Activated effector memory CD4-positive, alpha-beta T cell treated with Interleukin-2 at 50 U/mL for 16 hours (primary cell): ENCODE measurements at places on chromosomes 4 and X.

- DNase-seq = no peak
Measured at GRCh38 chr4:77123411-77123810, 33.6 kb upstream of the CCNG2 start.

GRCh38 chr4:186545436-186545835 is 9.9 kb downstream of the MTNR1A start:
- no peak for DNase-seq

DNA sequence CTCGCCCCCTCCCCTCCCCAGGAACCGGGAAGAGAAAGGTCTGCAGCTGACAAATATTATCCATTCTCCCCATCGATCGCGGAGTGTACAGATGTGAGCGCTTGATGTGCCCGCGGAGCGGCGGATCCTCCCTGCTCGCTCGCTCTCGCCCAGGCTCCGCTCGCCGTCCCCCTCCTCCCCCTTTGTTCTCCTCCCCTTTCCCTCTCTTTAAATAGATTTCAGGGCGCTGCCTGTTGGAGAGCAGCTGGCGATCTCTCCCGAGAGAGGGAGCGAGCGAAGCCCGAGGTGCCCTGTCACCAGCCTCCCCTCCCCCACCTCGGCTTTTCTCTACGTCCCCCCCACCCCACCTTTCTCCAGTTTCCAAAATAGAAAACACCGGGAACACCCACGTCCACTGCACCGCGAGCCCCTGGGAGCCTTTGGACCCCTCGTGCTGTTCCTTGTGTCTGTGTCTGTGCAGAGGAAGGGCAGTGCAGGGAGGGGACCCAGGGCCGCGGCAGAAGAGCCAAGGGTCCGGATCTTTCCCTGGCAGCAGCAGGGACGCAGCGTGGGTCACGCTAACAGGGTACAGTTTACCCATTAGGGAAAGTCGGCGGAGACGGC is 56.6 kb upstream of the BCOR start:
- no peak for DNase-seq

GRCh38 chr4:138967313-138967712 is 48.3 kb upstream of the NOCT start:
- no peak for DNase-seq

GRCh38 chr4:25486171-25486570 is 109.1 kb downstream of the ANAPC4 start:
- no peak for DNase-seq

GRCh38 chrX:119887721-119888425 is 7.8 kb upstream of the AKAP14 start:
- peak; percentile 32 for DNase-seq

GRCh38 chrX:49082271-49082871 is 2.7 kb upstream of the WDR45 start:
- no peak for DNase-seq

GRCh38 chrX:132023896-132024386 is 839 bp downstream of the STK26 start:
- peak; percentile 27 for DNase-seq

DNA sequence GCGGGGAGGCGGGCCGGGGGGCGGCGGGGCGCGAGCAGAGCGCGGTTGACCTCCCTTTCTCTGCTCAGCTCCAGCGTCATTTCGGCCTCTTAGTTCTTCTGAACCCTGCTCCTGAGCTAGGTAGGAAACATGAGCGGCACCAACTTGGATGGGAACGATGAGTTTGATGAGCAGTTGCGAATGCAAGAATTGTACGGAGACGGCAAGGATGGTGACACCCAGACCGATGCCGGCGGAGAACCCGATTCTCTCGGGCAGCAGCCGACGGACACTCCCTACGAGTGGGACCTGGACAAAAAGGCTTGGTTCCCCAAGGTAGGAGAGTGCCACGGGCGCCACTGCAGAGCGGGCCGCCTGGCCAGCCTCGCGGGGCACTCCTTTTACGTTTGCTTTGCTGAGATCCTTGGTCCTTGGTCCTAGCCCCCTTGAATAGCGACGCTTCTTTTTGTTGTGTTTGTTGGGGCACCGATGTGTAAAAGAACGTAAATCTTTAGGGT is at the start of gene HTATSF1:
TSS of gene HTATSF1 (plus strand) at position 37 of the 497 bp plus-strand sequence. CDS start at position 130, 93 bp downstream.
- no peak for DNase-seq

- DNase-seq = no peak
Measured at GRCh38 chr4:95980877-95981360, 141.0 kb downstream of the PDHA2 start.

- DNase-seq = no peak
Measured at GRCh38 chr4:70874268-70875156, 27.7 kb upstream of the MOB1B start.

DNA sequence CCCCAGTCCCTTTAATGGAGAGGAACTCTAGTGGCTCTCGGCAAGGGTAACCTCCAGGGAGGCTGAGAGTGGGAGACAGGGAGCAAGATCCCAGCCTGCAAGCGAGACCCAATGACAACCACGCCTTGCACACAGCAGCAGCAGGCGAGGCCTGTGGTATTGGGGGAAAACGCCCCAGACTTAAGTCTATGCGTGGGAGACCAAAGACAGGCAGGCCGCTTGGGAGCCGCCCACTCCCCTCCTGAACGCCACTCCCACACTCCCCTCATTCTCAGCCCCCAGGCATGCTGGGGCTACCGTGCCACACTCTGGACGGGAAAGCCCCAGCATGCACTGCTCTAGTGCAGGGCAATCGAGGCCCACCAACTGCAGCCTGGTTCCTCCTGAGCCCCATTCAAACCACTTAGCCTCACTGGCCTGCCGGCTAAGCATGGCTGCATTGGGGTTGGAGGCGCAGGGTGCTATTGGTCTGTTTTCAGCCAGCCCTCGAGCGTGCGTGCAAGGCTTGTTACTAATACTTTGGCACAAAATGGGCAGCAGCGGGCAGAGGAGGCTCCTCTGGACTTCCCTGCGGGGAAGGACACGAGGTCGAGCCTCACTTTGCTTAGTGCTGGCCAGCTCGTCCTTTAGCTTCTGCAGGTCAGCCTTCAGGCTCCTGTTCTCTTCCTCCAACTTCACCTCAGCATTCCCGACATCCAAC is 14.8 kb downstream of the SLC6A8 start:
- DNase-seq = no peak

GRCh38 chr4:83237591-83237990 is 47.0 kb downstream of the COQ2 start:
- DNase-seq = no peak

GRCh38 chrX:65772842-65773241 is 105.4 kb downstream of the MSN start:
- no peak for DNase-seq

DNA sequence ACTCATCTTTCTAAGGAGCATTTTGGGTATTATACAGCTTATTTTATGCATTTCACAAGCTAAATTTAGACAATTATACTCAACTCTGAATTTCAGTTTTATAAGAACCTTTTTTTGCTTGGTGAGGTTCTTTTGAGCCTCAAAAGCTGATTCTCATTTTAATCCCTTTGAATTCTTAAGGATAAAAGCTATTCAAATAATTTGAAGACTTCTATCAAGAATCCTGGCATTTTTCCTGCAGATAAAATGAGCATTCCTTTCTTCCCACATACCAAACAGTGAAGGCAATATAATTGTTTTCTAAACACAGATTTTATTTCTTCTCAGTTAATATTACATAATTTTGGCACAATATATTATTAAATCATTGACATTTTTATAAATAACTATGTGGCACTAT is 118.4 kb upstream of the GPM6A start:
- no peak for DNase-seq

- no peak for DNase-seq
Measured at GRCh38 chr4:114137984-114138383, 158.5 kb upstream of the ARSJ start.
